ENCODE measurements at places on chromosomes 4 and X.

- no peak for DNase-seq
Measured at GRCh38 chr4:128315756-128316520, 28.3 kb upstream of the PGRMC2 start.

DNA sequence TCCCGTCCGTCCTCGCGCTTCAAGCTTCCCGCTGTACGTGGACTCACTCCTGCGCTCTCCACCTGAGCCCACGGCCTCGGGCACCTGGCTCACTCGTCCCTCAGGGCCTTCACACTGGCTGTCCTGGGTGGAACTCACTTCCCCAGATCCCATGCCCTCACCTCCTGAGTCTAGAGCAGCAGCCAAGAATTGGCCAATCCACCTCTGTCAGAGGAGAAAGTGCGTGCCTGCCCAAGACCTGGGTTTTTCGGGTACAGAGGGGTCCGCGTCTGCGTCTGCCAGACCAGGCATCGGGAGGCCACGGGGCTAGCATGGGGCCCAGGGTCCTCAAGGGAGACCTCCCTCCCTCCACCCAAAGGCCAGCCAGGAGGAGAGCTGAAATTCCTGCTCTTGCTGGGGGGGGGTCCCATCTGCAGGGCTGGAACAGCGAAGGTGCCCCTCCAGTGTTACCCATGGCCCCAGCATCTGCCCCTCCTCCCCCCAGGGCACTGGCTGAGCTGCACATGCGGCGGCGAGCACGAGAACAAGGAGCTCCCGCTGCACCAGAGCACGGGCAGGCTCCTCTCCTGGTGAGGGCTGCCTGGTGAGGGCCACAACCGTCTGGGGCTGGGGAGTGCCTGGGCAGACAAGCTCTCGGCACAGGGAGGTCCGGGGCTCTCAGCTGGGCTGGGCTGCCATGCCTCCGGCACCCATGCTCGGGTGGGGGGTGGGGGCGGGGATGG lies 47.5 kb downstream of the FAM53A start:
- DNase-seq: no peak

DNA sequence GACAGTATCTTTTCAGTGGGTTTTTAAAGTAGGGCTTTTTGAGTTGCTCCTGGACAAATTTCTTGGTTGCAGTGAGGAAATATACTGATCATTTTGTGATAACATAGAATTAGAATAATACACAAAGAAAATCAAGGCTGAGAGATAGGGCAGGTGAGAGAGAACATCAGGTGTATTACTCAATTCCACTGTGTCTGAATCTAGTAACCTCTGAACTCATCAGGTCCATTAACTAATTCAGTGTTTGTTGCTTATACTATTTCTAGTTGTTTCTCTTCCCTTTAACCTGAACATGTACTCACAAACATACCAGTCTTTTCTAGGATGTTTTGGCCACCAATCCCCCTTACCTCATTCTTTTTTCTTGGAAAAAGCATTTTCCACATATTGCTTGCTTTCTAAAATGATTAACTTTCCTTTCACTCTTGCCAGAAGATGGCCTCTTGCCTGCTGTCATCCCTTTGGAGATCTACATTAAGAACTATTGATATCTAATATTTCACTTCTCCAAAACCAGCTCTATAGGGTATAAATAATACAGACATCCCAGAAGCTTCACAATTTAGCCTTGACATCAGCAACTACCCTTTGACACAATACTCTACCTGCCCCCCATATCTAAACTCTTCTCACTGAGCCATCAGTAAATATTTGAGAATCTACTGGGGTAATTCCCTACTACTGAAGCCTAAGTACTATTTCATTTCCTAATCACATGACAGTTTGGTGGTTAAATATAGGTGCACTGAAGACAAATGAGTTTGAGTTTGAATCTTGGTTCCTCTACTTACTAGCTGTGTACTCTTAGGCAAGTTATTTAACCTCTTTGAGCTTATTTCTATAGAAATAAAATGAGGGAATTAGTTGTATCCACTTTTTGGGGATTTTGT lies 470.8 kb upstream of the IGFBP7 start:
- no peak for DNase-seq

DNA sequence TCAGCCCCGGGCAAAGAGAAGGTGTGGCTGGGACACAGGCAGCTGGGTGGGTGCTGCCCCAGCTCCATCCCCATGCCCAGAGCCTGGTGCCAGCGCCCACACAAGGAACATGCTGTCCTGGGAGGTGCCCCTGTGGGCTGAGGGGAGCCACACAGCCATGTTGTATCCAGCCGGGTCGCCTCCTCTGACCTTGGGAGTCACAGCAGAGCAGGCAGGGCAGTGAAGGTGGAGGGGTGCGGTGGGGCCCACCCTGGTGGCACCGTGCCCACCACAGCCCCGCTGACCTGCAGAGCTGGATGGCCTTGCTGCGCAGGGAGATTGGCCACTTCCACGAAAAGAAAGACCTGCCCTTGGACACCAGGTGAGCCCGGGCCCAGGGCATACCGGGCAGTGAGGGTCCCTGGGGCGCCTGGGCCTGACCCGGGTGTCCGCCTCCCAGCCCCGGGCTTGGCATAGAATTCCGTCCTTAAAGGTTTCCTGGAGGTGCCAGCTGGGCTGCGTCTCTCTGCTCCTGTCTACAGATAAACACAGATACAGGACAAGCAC lies 18.7 kb upstream of the ADD1 start:
- no peak for DNase-seq

- DNase-seq: no peak
Measured at GRCh38 chrX:72540318-72540717, 32.3 kb downstream of the HDAC8 start.
